Stimulated activated CD8-positive, alpha-beta memory T cell treated with anti-CD3 and anti-CD28 coated beads, Interleukin-15, amount 100 ng/mL, for 4 hours (primary cell): ENCODE measurements at places on chromosomes 2 and 18.

DNA sequence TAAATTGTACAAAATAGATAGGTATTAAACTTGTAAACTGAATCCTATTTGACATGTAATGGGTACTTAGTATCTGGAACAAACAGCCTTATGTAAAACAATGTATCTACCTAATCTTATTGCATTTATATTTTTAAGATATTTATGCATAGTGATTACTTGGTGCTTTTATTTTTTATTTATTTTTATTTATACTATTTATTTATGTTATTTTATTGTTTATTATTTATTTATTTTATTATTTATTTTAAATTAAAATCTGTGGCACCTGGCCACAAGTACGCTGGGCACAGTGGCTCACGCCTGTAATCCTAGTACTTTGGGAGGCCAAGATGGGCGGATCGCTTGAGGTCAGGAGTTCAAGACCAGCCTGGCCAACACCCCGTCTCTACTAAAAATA is 26.9 kb downstream of the MRO start:
- DNase-seq = no peak

DNA sequence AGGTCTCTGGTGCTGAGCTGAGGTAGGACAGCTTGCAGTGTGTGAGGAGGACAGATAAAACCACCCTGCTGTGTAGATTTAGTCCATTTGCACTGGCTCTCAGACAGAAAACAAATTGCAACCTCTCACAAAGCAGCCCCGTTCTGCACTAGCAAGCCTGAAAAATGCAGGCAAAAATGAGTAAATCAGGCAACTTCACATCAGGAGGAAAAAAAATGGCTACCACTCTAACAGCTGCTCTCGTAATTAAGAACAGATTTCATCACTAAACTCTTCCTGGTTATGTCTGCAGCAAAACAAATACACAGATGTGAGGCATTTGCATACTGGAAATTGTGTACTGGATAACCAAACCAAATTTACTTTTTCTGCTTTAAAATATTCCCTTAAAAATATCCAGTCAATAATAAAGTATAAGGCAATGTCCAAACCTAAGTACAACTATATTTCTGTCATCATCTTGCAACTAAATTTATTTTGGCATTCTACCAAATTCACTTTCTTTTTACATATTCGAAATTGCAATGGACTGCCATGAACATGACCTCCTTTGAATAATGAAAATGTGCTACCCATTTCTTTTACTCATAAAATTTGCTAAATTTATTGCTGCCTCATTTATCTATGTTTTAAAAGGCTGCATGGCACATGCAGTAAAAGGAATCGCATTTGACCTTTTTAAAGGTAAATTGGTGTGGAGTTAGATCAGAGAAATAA is 157.4 kb downstream of the AFF3 start:
- DNase-seq = no peak

DNA sequence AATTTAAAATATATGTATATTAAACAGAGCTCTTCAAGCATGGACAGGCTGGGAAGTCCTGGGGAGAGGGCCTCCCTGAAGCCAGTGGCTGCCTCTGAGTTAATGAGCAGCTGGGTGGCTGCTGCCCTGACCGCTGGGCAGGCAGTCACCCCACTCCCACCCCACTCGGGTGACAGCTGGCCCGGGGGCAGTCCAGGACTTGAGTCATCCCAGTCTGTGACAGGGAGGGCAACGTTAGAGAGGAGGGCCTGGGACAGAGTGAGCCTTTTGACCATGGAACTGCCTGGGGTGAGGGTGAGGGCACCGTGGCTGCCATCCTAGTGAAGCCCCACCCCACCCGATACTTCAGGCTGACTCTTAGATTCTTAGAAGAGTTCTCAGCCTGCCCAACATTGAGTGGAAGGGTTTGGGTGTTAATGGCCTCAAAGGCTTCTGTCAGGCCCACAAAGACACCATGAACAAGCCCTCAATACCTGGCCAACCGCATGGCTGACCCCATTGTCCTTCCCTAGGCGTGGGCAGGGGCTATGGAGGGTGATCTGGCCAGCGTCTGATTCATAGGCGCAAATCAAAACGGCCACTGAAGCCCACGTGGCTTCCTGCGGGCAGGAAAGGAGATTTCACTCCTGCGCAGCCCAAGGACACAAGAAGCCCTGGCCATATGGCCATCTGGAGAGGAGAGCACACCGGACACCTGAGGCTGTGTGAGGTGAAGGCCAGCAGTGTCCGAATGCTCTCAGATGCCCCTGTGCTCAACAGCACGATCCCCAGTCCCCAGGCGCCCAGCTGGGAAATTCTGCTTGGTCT is 47.5 kb downstream of the MRPS5 start:
- no peak for DNase-seq

- DNase-seq = no peak
These were observed 550.4 kb upstream of the CHAC2 start for GRCh38 chr2:53217250-53217649.

- no peak for DNase-seq
These were observed 66.6 kb downstream of the PHLPP1 start for GRCh38 chr18:62781893-62782292.

DNA sequence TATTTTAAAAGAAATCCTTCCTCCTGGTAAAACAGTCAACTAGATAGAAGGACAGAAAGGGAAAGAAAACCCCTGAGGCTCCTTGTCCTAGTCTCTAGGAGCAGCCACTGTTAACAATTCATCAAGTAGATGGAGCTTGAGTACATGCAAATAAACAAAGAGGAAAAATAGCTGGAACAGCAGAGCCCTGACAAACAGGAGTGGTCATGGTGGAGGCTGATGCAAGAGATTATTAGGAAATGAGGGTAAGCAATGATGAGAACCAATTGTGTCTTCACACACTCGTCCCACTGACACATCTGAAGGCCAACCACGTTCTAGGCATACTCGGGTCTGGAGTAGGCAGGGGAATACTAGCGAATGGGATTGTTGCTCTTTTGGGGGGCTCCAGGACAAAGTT is 9.2 kb downstream of the DLGAP1 start:
- no peak for DNase-seq

GRCh38 chr2:195622966-195623365 is 34.1 kb upstream of the SLC39A10 start:
- DNase-seq = no peak

DNA sequence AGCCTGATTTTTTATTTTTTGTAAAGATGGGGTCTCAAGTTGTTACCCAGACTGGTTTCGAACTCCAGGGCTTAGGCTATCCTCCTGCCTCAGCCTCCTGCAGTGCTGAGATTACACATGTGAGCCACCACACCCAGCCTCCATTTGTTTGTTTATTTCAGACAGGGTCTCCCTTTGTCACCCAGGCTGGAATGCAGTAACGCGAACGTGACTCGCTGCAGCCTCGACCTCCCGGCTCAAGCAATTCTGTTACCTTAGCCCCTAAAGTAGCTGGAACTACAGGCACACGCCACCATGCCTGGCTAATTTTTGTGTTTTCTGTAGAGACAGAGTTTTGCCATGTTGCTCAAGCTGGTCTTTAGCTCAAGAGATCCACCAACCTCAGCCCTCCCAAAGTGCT is 27.2 kb downstream of the UBXN4 start:
- no peak for DNase-seq

DNA sequence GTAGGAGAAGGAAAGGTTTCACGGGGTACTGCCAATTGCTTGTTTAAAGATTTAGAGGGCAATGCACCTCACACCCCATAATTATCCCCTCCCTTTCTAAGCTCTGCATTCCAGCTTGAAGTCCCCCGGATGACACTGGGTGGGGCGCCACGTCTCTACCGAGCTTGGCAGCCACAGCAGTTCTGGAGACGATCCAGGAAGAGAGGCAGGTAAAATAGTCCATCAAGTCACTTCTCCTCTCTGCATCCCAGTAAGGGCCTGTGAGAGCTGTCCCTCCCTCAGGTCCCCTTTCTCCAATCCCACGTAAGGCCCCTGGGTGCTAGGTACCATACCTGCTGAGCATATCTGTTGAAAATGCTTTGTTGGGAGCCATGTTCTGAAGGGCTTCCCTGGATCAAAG is 65.7 kb downstream of the CAPN13 start:
- DNase-seq = no peak

GRCh38 chr2:67462738-67463496 is 65.8 kb downstream of the ETAA1 start:
- DNase-seq = no peak

- DNase-seq = no peak
These were observed 22.9 kb downstream of the RIT2 start for GRCh38 chr18:43092539-43092938.

DNA sequence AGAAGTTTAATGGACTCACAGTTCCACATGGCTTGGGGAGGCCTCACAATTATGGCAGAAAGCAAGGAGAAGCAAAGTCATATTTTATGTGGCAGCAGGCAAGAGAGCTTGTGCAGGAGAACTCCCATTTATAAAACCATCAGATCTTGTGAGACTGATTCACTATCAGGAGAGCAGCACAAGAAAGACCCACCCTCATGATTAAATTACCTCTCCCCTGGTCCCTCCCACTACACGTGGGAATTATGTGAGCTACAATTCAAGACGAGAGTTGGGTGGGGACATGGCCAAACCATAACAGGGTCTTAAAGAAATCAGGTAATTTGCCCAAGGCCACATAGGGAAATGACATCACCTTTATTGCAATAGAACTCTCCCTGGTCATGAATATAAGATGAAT is 1073.3 kb upstream of the ACVR2A start:
- DNase-seq = no peak

GRCh38 chr2:42848265-42848664 is 55.9 kb upstream of the HAAO start:
- DNase-seq = no peak

- DNase-seq = no peak
These were observed 65.9 kb upstream of the SH3RF3 start for GRCh38 chr2:109062859-109063700.

DNA sequence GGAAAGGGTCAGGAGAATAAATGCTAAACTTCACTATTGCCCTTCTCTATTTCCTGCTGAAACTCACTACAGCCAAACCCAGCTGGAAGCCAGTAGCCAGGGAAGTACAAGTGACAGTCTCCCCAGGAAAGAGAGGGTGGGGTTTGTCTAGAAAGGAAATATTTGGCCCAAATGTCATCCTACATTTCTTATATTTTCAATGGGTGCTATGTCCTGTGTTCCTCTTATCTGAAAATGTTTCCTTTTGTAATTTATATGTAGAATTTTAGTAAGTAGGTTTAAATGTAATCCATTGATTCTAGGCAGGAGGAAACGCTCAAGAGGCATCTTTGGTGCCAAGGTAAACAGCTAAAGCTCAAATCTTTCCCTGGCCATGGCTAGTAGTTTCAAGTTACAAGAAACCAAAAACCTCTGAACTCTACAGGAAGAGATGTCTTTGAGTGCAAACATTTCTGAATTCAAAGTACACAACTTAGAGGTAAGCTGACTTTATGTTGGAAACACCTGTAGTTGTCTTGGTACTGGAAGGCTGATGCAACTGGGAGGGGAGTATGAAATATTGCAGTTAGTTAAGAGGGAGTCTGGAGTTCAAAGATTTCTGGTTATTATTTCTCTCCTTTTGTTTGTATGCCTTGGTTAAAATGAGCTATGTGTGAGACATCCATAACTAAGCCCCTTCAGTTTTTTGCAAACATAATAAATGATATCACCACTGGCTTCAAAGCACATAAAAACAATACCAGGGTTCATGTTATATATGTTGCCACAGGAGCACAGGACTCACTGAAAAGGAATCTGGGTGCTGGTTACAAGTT is 356.1 kb upstream of the ZC3H15 start:
- no peak for DNase-seq

DNA sequence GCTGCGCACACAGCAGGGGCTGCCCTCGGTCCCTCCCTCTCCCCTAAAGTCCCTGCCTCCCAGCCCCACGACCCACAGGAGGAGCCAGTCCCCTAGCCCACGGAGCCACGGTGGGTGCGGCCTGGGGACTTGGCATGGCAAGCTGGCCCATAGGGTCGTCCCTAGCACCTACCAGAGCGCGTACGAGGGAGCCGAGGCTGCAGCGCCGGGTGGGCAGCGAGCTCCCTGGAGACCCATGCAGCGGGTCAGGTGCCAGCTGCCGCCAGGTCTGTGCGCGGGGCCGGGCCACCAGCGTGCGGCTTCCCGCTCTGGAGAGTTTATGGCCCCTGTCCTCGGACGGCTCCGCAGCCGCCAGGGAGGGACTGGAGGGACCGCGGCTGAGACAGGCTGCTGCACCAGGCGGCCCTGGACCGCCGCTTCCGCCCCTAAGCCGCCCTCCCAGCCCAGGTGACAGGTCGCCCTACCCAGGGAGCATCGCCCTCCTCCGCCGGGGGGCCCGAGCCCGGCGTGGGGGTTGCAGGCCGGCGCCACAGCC is 273.6 kb downstream of the CCDC74A start:
- DNase-seq = no peak

DNA sequence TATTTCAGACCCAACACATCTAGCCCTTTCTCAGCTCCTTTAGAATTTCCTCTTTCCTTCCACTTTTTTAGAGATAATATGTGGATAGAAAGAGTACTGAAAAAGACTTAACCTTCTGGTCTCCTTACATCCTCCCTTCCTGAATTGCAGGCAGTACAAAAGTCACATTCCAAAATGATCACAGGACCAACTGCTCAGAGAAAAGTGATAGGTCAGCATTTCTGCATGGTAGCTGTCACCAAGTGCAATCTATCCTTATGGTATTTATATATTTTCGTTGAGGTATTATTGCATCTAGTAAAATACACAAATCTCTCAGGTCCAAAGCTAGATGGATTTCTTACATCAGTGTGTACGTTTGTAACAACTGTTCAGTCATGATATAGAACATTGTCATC is 427.5 kb downstream of the LPIN1 start:
- DNase-seq = no peak

DNA sequence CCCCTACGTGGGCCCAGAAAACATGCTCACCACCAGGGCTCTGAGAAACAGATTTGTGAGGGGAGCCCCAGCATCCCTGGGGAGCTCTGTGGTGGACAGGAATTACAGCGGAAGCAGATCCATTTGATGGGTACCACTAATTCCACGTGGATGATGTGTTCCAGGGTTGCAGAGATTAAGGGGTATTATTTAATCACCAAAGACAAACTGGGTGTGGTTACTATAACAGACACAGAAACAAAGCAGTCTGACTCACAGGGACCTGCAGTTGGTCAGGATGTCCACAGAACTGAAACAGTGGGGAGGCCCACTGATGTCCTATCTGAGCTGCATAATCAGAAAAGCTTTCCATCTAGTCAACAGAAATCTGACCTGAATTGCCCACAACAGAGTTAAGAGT is 65.8 kb downstream of the PSMG2 start:
- no peak for DNase-seq

DNA sequence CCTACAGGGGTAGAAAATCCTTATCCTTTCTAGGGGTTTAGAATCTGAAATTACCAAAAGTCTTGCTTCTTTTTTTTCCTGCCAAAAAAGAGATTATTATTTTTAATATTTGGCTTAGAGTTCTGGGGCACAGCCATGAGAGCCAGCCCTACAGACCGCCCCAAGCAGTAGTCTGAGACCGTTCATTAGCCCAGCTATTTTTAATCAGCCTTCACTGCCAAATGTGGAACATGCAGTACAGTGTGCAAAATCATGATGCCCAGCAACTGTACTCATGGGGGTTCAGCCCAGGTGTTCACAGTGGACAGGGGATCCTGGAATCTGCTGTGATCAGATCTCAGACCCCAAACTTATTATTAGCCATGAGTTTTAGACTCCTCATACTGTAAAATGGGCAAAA is 60.4 kb downstream of the GRB14 start:
- no peak for DNase-seq
